Epithelial cell of alveolus of lung (primary cell): ENCODE measurements at places on chromosomes 16 and 17. TPM values are rescaled to one million over a fixed set of nuclear protein-coding genes. Genes with fewer than 3 reads are reported as not detected.

The KRT20 gene
- not detected in 2 replicates for total RNA-seq

The HOXB8 gene
- total RNA-seq: 0.39 and 1.4 TPM in 2 replicates

The SEPTIN12 gene
- total RNA-seq: not detected in 2 replicates

The HEXIM1 gene
- 13.7 and 28.3 TPM in 2 replicates for total RNA-seq

The TBC1D26 gene
- total RNA-seq: 0.24 TPM in 1 of 2 replicates, not detected in the other

The SLC6A2 gene
- total RNA-seq: not detected in 2 replicates

The ATP2A1 gene
- total RNA-seq: 0.65 and 2.2 TPM in 2 replicates

The JPH3 gene
- total RNA-seq: under 0.01 and 0.08 TPM in 2 replicates

The ZG16 gene
- total RNA-seq: not detected in 2 replicates

The SAMD14 gene
- total RNA-seq: 7.4 and 10.7 TPM in 2 replicates
